ENCODE measurements at places on chromosomes 4 and X.

DNA sequence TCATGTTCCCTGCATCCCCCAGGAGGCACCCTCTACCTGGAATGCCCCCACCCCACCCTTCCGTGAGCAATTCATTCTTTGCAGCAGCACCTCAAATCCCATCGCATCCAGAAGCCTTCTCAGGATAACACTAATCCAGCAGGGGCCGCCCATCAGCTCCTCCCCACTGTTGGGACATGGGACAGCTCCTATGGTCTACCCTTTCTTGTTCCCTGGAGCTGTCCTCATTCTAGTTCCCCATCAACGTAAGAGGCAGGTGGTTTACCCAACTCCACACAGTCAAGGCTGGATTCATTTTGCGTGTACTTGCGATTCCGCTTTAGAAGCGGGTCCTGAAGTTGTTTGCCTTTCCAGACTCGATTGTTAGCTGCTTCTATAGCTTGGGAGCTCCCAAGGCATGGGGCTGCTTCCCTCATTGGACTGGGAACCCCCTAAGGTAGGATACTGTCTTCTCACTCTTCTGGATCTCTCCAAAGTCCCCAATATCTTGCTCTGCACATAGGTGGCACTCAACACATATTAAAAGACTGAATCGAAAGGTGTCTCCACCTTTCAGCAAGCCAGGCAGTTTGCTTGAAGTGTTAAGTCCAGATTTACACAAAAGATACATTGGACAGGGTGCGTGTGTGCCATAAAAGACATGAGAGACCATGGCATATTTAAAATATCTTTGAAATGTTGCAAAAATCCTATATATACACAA lies 942 bp upstream of the APLN start:
- no peak for DNase-seq

DNA sequence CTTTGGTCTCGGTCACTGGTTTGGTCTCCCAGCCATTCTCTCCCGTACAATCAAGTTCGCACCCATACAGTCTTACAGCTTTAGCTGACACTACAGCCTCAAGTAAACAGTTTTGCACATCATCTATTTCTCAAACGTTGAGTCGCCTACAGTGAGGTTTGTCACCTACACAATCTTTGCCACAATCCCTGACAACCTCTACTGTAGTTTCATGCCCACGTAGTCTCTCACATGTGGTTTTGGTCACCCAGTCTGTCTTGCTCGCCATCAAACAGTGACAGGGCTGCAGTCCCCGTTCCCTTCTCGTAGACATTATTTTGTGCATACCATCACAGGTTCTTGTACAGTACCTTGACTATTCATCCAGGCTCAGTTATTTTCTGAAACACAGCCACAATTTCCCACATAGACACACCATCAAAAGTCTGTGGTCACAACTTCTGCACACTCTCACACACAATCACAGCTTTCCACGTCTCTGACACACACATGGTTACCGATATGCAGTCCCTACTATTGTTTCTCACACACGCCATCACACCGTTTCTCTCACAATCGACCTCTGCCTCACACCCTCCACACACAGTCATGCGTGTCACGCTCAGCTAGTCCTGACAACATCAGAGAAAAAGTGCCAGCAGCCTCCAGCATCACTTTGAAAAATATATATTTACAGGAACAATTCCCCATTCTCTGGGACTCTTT lies 5.3 kb upstream of the CFP start:
- DNase-seq: no peak

DNA sequence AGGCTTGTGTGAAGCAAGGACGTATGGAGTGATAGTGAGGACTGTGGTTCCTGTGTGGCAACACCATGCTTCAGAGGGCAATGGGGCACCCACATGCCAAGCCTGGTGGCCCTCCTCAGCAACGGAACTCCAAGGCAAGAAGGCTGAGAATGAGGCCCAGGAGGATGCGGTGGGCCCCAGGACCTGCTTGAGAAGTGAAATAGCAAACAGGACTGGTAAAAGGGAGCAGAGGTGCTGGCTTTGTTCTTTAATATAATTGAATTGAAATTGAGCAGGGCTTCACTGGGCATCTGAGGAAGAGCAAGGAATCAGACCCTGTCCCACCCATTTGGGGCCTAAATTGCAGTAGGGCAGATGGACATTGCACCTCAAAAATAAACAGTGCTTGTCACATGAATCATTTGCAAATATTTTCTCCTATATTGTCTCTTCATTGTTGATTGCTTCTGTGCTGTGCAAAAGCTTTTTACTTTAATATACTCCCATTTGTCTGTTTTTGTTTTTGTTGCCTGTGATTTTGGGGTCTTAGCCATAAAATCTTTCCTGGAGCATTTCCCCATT lies 2.3 kb downstream of the TMEM187 start:
- no peak for DNase-seq

- DNase-seq: no peak
Measured at GRCh38 chr4:141659539-141659938, 23.2 kb downstream of the IL15 start.

DNA sequence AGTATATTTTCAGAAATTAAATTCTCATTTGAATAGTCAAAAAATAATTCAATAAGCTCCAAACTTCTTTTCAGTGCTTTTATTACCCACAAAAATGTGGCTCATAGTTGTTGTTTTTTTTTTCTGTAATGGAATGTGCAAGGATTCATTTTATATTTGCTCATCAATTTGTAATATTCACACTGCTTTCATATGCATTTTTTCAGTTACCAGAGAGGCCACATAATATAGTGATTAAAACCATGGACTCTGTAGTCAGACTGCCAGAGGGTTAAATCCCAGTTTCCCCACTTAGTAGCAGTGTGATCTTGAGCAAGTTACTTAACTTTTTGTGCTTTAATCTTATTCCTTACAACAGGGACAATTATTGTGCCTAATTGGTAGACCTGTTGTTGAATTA lies 64.5 kb downstream of the FAM9B start:
- DNase-seq: no peak

Data from stimulated activated CD4-positive, alpha-beta T cell treated with anti-CD3 and anti-CD28 coated beads, Interleukin-1b, Interleukin-23, amount 100 ng/mL, for 4 hours (primary cell).